ENCODE measurements at places on chromosomes 2 and 18. TPM values are rescaled to one million over a fixed set of nuclear protein-coding genes. Genes with fewer than 3 reads are reported as not detected.

- no peak for DNase-seq
Measured at GRCh38 chr2:160674146-160674750, 180.6 kb upstream of the RBMS1 start.

- no peak for DNase-seq
Measured at GRCh38 chr18:63002803-63003445, 287.6 kb downstream of the PHLPP1 start.

GRCh38 chr18:29004921-29005320, 828.0 kb upstream of the CDH2 start:
- DNase-seq: no peak

DNA sequence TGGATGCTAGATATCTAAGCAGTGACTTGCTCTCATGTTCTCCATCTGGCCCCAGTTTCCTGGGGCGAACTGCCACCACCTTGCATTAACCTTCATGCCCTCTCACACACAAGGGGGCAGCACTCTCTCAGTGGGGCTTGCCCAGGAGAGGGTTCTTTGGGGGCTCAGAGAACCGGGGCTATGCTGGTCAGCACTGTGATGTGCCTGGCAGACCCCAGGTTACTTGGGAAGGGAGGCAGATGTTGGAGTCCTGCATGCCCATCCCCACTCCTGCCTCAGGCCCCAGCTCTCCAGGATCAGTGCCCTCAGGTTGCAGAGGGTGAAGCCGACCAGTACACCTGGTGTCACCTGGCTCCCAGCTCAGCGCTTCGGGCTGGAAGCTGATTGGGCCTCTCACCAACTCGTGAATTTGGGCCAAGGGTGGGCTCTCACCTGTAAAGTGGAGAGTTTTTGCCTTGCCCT, 396.2 kb upstream of the HS6ST1 start:
- no peak for DNase-seq

DNA sequence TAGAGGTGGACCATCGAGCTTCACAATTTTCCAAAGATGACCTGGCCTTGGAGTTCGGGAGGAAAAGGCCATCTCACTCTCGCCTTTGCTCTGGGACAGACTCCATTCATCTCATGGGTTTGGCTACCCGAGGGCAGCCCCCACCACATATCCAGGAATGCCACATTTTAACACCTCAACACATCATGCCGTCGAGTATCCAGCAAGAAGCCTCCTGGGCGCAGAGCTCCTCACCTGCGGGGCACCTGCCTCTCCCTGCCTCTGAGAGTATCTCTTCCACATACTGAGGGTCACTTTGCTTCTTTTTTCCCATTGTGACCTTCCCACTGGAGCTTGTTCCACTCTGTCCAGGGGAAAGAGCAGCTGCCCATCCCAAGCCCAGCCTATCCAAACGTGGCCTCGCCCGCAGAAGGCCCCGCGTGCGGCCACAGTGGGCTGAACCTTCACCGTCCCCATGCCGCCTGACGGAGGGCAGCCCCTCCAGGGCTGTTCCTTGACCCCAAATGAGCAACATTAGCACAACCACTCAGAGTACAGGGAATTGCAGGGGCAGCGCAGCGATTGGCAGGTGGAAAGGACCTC, 5.5 kb upstream of the LIMS2 start:
- DNase-seq: peak; percentile 53

GRCh38 chr2:12718015-12718671, 1.4 kb downstream of the TRIB2 start:
- peak; percentile 75 for DNase-seq

DNA sequence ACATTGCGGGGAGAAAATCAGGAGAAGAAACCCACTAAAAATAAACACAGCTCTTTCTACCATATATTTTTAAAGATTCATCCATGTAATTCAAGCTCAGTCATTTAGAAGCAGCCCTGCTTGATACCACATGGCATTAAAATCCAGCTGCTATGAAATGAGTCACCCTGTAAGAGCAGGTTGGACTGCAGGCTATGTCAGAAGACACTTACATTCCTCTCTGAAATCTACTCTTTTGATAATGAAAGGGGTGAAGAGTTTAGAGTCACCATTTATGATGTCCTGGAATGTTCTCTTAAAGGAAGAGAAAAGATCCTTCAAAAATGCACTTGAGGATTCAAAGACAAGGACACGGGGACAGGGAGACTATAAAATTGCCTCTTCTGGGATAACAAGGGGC, 100.6 kb upstream of the APCDD1 start:
- no peak for DNase-seq

DNA sequence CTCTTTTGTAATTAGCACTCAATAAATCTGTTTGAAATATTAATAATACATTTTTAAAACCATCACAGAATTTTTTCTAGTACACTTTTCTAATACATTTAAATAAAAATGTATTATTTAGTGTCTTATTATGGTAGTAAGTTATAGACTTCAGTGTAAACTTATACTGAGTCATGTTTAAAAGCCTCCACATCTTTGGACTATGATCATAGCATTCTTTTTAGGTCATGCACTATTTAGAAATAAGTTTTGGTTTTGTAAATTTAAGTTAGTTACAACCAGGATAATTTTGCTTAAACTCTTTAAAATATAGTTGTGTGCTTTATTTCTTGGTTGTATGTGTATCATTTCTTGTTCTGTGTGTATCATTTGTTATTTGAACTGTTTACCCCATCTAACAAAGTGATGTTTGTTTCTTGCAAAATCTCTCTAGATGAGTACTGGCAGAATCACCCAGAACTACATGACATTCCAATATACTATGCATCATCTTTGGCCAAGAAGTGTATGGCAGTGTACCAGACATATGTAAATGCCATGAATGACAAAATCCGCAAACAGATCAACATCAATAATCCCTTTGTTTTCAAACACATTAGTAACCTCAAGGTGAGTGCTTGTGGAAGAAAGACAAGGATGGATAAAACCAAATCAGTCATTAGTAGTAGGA, 16.7 kb downstream of the CPSF3 start:
- no peak for DNase-seq

DNA sequence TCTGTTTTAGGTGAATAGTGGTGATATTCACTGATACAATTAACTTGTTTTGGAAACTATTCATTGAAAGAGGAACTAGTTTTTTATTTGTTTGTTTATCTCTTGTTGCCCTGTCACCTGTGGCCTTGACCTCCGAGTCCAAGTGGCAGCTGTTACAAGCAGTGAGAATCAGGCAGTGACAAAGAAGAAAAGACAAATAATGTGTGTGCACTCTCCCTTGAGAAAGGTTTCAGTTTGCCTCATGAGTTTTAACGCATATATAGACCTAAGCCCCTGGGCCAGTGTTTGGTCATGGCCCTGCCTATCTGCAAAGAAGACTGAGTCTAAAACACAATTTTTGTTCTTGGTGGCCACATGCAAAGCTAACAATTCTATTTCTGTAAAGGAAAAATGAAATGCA, 15.3 kb downstream of the KYNU start:
- no peak for DNase-seq

- DNase-seq: no peak
Measured at GRCh38 chr2:171541202-171541887, 19.1 kb downstream of the CYBRD1 start.

DNA sequence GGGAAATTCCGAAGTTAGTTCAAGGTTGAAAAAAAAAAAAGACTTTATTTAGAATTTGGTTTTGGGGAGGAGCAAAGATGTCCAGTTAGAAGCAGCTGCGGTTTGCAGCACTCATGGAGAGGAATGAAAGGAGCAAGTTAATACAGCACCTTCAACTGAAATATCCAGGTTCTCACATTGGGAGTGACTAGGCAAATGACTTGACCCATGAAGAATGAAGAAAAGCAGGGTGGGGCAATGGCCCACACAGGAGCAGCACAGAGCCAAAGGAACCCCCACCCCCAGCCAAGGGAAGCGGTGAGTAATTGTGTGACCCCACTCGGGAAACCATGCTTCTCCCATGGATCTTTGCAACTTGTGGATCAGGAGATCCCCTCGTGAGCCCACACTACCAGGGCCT, 32.8 kb downstream of the ZNF892 start:
- DNase-seq: no peak

- DNase-seq: no peak
Measured at GRCh38 chr18:51686590-51686989, 489.1 kb upstream of the MEX3C start.

DNA sequence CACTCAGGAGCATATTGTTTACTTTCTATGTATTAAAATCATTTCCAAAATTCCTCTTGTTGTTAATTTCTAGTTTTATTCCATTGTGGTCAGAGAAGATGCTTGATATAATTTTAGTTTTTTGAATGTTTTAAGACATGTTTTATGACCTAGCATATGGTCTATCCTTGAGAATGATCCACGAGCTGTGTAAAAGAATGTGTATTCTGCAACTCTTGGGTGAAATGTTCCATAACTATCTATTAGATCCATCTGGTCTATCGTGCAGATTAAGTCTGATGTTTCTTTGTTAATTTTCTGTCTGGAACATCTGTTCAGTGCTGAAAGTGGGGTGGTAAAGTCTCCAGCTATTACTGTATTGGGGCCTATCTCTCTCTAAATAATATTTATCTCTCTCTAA, 83.3 kb upstream of the EPAS1 start:
- DNase-seq: no peak

DNA sequence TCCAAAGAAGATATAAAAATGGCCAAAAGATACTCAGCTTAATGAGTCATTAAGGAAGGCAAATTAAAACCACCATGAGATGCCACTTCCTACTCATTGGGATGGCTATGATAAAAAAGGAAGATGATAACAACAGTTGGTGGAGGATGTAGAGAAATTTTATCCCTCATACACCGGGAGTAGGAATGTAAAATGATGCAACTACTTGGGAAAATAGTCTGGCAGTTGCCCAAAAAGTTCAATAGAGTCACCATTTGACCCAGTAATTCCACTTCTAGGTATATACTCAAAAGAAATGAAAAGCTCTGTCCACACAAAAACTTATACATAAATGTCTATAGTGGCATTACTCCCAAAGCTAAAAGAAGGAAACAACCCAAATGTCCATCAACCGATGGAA, 10.1 kb upstream of the SULT1C2 start:
- DNase-seq: no peak

DNA sequence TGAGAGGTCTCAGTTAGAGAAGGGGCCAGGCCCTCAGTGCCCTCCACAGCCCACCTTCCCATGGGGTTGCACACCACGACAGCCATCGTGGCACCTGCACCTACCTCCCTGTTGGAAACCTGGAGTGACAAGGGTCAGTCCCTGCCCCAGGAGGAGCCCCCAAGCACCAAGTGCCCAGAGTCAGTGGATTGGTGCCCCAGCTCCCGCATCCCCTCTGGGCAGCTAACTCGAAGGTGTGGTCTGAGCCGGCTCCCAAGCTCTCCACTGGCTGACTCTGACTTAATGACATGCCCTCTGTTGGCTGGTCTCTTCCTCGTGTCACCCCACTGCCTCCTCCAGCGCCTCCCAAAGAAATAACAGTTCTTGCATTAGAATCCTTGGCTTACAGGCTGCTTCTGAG, 116.4 kb downstream of the NDUFA10 start:
- no peak for DNase-seq

DNA sequence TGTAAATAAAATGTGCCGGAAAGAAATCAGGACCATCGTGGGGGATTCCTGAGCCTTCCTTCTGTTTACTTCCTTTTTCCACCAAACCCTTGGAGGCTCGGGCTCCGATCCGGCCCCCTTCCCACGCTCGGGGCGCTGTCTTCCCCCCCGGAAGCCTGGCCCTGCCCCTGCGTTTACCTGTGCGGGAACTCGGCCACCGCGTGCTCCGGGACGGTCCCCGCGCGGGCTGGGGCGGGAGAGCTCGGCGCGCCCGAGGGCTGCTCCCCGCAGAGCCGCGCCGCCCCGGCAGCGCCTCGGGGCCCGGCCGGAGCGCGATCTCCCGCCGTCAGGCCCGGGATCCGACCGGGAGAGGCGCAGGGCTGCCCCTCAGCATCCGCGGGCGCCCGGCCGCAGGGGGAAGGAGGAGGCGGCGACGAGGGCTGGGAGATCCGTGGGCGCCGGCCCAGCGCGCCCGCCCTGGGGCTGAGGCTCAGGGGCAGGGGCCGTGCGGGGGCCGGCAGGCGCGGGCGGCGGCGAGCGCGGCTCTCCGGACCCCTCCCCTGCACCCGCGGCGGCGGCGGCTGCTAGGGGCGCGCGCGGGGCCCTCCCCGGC, 435 bp downstream of the ADCY3 start:
- no peak for DNase-seq

DNA sequence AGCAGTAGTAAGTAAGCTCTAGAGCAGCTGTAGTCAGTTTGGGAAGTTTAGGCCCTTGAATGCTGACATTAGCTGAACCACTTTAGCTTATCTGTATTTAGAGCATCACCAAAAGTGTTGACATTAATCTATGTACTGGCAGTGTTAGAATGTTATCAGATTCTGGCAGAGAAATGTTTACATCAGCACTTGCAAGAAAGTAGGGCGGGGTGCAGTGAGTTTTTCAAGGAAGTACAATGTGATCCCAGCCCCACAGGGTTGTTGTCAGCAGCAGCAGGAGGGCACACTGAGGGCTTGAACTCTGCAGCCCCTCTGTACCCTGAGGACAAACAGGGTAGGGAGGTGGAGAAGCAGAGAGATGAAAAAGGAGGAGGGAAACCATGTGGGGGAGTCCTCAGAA, 35.5 kb upstream of the RMP24 start:
- no peak for DNase-seq

DNA sequence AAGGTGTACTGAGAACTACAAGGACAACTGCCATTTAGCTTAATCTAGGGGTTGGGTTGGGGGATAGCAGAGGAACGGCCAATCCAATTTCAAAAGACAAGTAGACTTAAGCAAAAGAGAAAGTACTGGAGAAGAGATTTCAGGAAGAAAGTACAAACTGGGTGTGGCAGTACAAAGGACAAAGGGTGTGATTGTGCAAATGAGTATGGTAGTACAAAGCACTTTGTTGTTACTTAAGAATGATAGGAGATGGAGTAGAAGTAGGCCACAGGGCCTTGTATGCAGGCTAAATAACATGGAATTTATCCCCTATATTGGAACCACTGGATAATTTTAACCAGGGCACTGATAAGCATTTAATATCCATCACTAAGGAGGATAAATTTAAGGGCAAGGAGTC, 4.7 kb upstream of the ORC2 start:
- DNase-seq: no peak

PIGN gene
- total RNA-seq: 18.4 TPM

ASPRV1 gene
- total RNA-seq: 1.4 TPM

SLC19A3 gene
- 1.1 TPM for total RNA-seq

HOXD12 gene
- total RNA-seq: not detected

SKOR2 gene
- not detected for total RNA-seq

TMEM163 gene
- 1.4 TPM for total RNA-seq

AKAIN1 gene
- total RNA-seq: not detected

FOXD4L1 gene
- total RNA-seq: 0.14 TPM

MAPK4 gene
- total RNA-seq: 6.8 TPM

CD28 gene
- total RNA-seq: 0.28 TPM

AGAP1 gene
- 21.0 TPM for total RNA-seq

Data from sigmoid colon (tissue), 7 donors.